ENCODE measurements at places on chromosomes 4 and X. TPM values are rescaled to one million over a fixed set of nuclear protein-coding genes. Genes with fewer than 3 reads are reported as not detected.
A peak's percentile ranks its signal among the peaks of the same experiment; 100 is the strongest.

- H3K4me1 ChIP-seq: no peaks in the 10 kb centered on the region
- no peak overlapping the region for H3K27ac ChIP-seq
- no peak overlapping the region for H3K4me3 ChIP-seq
- H3K27me3 ChIP-seq: no peaks in the 10 kb centered on the region
- peak; percentile 67 for DNase-seq
Measured at GRCh38 chr4:109967798-109968520, 55.3 kb downstream of the EGF start.

- H3K4me1 ChIP-seq: peaks cover 4% of the 10 kb centered on the region
- H3K36me3 ChIP-seq: no peaks in the 10 kb centered on the region
- no peak overlapping the region for H3K27ac ChIP-seq
- no peak overlapping the region for H3K4me3 ChIP-seq
- peaks cover 4% of the 10 kb centered on the region for H3K27me3 ChIP-seq
- DNase-seq: no peak
Measured at GRCh38 chr4:185849664-185850550, 37.9 kb upstream of the SORBS2 start.

- 0 out of 2 replicates have a peak, but pooled peaks cover 2% of the 10 kb centered on the region for H3K36me3 ChIP-seq
- no peaks in the 10 kb centered on the region for H3K27me3 ChIP-seq
- DNase-seq: no peak
- no peak overlapping the region for H3K4me3 ChIP-seq
- no peak overlapping the region for H3K27ac ChIP-seq
- peaks cover 8% of the 10 kb centered on the region for H3K4me1 ChIP-seq
Measured at GRCh38 chr4:159368320-159368719, 265.4 kb downstream of the RAPGEF2 start.

DNA sequence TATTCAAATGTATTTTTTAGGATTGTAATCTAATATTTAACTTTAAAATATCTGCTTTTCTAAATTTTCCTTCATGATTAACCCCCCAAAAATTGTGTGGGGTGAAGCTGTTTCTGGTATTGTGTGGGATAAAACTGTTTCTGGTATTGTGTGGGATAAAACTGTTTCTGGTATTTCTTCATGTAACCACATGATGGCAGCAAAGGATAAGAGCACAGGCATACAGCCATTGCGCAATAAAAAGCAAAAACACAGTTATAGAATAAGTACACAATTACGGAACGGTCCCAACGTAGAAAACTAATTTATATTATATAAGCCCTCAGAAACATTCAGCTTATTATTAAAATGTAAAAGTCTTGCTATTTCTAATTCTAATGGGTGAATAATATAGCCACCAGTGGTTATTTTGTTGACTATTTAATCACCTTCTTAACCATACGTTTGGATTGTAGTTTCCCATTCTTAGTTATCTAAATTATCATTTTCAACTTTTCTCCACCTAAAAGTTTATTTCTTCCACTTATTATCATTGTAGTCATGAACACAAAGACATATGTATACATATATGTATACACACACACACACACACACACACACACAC lies 333.9 kb upstream of the FSTL5 start:
- no peaks in the 10 kb centered on the region for H3K27me3 ChIP-seq
- no peaks in the 10 kb centered on the region for H3K36me3 ChIP-seq
- H3K4me3 ChIP-seq: no peak overlapping the region
- H3K27ac ChIP-seq: no peak overlapping the region
- peak; percentile 42 for DNase-seq

- H3K4me1 ChIP-seq: no peaks in the 10 kb centered on the region
- peaks cover 33% of the 10 kb centered on the region for H3K36me3 ChIP-seq
- no peak overlapping the region for H3K27ac ChIP-seq
Measured at GRCh38 chr4:84750260-84750959, 167.5 kb downstream of the CDS1 start.

GRCh38 chrX:123267220-123267619 lies 83.1 kb downstream of the GRIA3 start:
- no peak overlapping the region for H3K27ac ChIP-seq
- no peaks in the 10 kb centered on the region for H3K36me3 ChIP-seq
- H3K27me3 ChIP-seq: no peaks in the 10 kb centered on the region
- no peaks in the 10 kb centered on the region for H3K4me1 ChIP-seq

- no peaks in the 10 kb centered on the region for H3K27me3 ChIP-seq
- DNase-seq: peak; percentile 43
- peaks cover 13% of the 10 kb centered on the region for H3K4me1 ChIP-seq
- peak overlapping the region; percentile 77 for H3K27ac ChIP-seq
Measured at GRCh38 chrX:9913146-9913433, 54.1 kb upstream of the CLDN34 start.

DNA sequence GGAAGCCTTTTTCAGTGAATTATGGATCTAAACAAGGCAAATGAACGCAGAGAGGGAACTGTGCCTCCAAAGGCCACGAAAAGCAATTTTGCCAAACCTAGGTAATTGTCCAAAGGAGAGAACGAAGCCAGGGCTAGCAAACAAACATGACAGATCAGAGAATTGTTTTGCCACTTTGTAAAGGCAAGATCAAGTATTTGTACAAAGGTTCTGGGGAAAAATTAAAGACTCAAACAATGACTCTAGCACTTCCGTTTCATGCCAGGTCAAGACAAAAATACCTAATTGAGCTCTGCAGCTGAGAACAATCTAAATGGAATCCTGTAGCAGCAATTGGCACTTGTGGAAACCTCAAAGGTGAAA lies 8.5 kb downstream of the RBM47 start:
- no peaks in the 10 kb centered on the region for H3K27me3 ChIP-seq
- H3K27ac ChIP-seq: no peak overlapping the region
- no peaks in the 10 kb centered on the region for H3K36me3 ChIP-seq

- H3K4me3 ChIP-seq: no peak overlapping the region
- no peaks in the 10 kb centered on the region for H3K36me3 ChIP-seq
- peak; percentile 88 for DNase-seq
Measured at GRCh38 chrX:20067709-20068561, 48.8 kb downstream of the MAP7D2 start.

RASSF6 gene
- not detected for total RNA-seq

CPEB2 gene
- total RNA-seq: 10.6 TPM

CDS1 gene
- under 0.01 TPM for total RNA-seq

PLK4 gene
- total RNA-seq: 15.1 TPM

STPG2 gene
- not detected for total RNA-seq

TACC3 gene
- total RNA-seq: 15.0 TPM

All from IMR-90 (cell line).